ENCODE measurements at places on chromosomes 16 and 17.
A peak's percentile ranks its signal among the peaks of the same experiment; 100 is the strongest.

GRCh38 chr16:814974-815373 lies 14.4 kb upstream of the GNG13 start:
- peak; percentile 74 for DNase-seq

DNA sequence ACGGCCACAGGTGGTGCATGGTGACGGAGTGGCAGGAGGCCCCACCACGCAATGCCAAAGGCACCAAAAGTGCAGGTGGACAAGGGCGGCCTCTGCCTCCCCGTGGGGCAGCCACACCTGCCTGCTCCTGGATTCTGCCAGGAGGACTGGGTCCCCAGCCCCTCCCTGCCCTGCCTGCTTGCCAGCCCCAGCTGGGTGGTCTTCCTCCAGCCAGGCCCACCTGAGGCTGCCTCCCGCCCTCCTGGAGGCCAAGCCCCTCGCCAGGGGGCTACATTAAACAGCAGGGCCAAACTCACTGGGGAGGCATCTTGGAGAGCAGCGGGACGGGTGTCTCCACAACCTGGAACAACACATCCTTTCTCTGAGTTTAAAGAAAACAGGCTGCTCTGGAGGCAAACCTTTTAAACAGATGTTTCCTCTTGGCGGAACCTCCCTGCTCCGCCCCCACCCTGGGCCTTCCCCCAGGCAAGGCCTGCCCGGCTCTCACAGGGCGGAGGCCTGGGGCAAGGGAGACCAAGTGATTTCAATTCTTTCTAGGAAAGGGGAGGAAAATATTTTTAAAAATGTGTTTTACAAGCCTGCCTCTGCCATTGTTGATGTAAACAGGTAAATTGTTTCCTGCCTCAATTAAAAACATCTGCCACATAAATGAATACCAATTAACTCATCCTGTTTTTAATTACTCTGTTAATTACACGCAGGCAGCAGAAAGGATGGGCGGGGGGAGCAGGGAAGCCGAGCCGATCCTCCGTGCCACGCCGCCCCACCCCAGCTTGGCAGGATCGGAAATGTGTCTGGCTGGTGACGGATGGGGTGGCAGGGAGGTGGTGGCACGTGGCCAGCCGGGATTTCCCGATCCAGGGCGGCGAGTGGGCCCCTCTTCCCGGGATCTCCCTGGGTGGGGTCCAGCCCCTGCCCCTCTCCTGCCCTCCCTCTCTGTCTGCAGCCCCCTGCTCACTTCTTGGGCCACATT lies 54.4 kb upstream of the PABPN1L start:
- DNase-seq: peak; percentile 77

GRCh38 chr16:57289391-57290257 lies 5.2 kb upstream of the PLLP start:
- no peak for DNase-seq

DNA sequence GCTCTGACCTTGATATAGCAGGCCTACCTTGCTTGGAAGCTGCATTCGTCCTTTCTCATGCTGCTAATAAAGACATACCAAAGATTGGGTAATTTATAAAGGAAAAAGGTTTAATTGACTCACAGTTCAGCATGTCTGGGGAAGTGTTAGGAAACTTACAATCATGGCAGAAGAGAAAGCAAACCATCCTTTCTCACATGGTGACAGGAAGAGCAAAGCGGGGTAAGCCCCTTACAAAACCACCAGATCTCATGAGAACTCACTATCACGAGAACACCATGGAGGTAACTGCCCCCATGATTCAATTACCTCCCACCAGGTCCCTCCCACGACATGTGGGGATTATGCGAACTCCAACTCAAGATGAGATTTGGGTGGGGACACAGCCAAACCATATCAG lies 6.0 kb upstream of the MAPT start:
- no peak for DNase-seq

DNA sequence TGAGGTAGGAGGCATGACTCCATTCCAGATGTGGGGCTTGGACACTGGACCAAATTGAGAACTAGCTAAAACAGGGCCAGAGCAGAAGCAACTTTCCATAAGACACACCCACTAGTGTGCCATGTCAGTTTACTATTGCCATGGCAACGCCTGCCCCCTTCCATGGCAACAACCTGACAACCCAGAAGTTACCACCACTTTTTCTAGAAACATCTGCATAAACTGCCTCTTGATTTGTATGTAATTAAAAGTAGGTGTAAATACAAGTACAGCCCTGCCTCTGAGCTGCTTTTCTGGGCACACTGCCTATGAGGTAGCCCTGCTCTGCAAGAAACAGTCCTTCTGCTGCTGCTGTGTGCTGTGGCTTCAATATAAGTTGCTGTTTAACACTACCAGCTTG lies 19.5 kb upstream of the SCNN1B start:
- no peak for DNase-seq

- DNase-seq: no peak
These were observed 23.4 kb upstream of the PHKG2 start for GRCh38 chr16:30724641-30725417.

GRCh38 chr16:87424266-87424665 lies 32.1 kb downstream of the MAP1LC3B start:
- DNase-seq: no peak

DNA sequence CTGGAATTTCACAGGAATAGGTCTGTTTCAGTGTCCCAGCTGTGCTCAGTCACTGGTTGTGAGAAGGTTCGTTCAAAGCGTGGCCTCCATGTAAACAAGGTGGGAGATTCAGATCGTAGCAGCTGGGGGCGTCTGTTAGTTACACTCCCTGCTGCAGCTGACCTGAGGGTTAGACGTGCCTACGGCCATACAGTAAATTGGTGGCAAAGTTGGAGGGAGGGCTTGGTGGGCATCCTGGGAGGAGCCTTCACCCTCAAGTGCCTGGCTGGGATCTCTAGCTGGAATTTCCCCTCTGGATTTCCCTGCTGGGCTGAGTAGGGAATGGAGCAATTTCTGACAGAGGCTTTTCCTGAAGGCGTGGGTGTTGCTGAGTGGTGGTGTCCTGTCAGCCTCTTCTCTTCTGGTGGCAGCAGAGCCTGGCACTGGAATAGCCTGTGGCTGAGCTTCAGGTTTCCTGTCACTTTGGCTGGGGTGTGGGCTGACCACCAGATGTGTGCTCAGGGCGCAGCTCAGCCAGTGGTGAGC lies 6.4 kb downstream of the FCSK start:
- no peak for DNase-seq

DNA sequence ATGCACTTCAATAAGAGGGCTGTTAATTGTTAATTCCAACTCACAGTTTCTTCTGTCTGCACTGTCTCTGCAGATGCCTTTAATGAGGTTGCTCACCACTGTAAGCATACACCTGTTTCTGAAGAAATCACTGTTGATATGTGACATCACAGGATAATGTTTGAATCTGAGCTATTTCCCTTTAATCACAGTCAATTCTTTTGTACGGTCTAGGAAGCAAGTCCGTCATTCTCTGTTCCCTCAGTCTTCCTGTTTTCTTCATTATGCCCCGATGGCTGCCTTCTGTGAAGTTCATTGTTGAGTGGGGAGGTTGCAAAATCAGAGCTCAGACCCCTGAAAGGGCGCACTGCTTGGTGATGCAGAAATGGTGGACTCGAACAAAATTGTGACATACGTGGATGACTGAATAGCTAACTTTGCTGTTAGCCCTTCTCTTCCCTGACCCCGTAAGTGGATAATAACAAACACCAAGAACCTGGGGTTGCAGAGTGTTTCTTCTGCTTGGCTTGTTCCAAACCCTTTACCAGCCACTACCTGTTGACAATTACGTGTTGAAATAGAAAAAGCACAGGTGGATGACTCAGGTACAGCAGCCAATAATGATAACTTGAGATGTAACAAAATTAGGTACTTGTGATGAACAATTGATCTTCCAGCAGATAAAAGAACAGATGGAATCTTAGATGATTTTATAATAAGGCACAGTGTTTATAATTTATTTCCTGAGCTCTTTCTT lies 71.9 kb upstream of the AXIN2 start:
- DNase-seq: no peak

GRCh38 chr16:81864646-81865382 lies 85.7 kb downstream of the PLCG2 start:
- no peak for DNase-seq

DNA sequence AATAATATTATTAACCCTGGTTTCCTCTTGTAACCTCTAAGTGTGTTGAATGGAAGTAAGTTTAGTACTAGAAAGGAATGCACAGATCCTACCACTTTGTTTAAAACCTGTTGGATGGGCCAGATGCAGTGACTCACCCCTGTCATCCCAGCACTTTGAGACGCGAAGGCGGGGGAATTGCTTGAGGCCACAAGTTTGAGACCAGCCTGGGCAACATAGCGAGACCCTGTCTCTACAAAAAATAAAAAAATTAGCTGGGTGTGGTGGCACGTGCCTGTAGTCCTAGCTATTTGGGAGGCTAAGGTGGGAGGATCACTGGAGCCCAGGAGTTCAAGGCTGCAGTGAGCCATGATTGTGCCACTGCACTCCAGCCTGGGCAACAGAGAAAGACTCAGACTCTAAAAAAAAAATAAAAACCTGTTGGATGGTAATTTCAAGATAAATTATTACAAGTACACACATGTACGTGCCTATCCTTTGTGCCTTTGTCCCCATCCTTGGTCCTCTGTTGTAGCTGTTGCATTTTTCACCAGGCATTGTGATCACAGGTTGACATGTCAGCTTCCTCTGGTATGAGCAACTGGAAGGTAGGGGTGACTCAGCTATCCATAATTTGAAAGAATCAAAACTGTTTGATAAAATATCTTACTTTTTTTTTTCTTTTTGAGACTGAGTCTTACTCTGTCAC lies 30.7 kb upstream of the METTL9 start:
- no peak for DNase-seq

DNA sequence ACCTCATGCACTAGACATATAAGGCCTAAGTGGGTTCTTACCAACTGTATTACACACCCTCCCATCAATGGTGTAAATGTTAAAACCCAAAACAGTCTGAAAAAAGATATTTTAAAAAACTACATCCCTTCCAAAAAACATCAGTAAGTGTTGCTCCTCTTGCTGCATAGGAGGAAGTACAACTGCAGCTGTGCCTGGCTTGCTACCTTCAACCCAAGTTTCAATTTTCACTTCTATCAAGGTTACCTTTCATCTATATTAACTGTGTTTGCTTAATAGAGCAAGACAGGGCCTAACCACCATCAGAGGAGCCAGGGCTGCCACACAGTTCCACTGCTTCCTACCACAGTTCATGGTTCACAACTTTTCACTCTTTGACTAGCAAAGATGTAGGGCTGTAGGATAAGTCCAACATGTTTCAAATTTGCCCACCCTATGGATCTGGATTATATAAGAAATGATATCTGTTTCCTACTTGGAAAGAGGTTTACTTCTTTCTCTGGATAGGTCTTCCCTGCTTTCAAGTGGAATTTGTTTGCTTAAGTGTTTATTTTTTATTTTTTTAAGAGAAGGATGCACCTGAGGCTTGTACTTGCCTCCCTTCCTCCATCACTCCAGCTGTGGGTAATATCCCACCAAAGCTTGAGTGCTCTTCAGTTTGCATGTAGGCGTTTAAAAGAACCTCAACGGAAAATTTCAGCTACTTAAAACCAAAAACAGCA lies 56.7 kb downstream of the GRB7 start:
- DNase-seq: no peak

- no peak for DNase-seq
These were observed 24.9 kb downstream of the CDC42EP4 start for GRCh38 chr17:73286863-73287296.

- DNase-seq: no peak
These were observed 36.1 kb downstream of the HNF1B start for GRCh38 chr17:37708616-37709212.

DNA sequence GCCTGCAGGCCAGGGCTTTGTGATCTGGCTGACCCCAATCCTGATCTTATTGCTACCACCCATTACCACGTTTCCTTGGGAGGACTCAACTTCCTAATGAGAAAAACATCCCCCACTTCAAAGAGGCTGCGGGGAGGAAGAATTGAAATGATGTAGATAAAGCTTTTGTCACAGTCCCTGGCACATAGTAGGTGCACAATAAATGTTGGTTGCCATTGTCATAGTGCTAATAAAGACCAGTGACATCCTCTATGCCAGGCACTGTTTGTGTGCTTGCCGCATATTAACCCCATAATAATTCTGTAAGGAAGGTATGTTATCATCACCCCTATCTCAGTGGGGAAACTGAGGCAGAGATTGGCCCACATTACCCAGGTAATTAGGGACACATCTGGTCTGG lies 22.4 kb downstream of the WNT3 start:
- DNase-seq: no peak

DNA sequence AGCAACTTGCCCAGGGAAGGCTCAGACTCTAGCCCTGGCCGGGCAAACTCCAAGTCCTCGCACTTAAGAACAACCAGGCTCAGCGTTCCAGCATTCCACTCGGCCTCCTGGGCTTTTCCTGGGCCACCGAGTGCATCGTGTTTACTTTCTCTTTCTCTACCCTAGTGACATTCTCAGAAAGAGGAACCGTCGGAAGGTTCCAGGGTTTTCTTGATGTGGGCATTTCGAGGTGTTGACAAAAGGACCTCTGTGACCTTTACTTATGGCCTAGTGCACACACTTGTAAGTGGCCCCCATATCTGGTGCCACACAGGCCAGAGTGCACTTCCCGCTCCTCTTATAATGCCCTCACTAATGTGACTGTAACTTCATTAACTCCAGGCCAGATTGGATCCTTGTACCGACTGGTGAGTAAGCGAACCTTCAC lies 3.1 kb upstream of the BANP start:
- no peak for DNase-seq

DNA sequence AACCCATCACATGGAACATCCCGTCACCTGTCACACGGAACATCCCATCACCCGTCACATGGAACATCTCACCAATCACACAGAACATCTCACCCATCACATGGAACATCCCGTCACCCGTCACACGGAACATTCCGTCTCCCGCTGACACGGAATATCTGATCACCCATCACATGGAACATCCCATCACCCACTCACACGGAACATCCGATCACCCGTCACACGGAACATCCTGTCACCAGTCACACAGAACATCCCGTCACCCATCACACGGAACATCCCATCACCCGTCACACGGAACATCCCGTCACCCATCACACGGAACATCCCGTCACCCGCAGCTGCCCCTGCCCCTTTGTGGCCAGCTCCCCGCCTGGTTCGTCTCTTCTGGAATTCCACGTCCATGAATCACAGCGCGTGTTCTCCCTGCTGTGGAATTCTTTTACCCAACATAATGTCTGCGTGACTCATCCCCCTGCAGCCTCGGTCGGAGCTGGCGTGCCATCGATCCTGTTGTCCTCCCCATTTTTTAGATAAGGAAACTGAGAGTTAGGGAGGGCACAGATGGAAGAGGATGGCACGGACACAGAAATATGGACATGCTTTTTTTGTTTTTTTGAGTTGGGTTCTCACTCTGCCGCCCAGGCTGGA lies 5.6 kb downstream of the CPNE7 start:
- peak; percentile 96 for DNase-seq

- no peak for DNase-seq
These were observed 8.3 kb upstream of the KIF18B start for GRCh38 chr17:44955674-44956425.

GRCh38 chr17:77117415-77117814 lies 23.4 kb upstream of the SEC14L1 start:
- DNase-seq: no peak

All from AG08396 (cell line).